ENCODE measurements at places on chromosomes 2 and 18. TPM values are rescaled to one million over a fixed set of nuclear protein-coding genes. Genes with fewer than 3 reads are reported as not detected.

The CHN1 gene
- 21.1 TPM for total RNA-seq

The TRAK2 gene
- total RNA-seq, result 54.9 TPM

- DNase-seq, result no peak
- H3K4me1 ChIP-seq, result no peaks in the 10 kb centered on the region
- no peak overlapping the region for H3K27ac ChIP-seq
Measured at GRCh38 chr2:237806334-237806733, 7.8 kb downstream of the RBM44 start.

The MYO7B gene
- 0.21 TPM for total RNA-seq

The ALK gene
- total RNA-seq, result not detected

- no peak for DNase-seq
- H3K36me3 ChIP-seq, result no peaks in the 10 kb centered on the region
- no peak overlapping the region for H3K4me3 ChIP-seq
Measured at GRCh38 chr2:60529136-60529784, 24.2 kb downstream of the BCL11A start.

The ANKRD39 gene
- total RNA-seq, result 23.4 TPM

DNA sequence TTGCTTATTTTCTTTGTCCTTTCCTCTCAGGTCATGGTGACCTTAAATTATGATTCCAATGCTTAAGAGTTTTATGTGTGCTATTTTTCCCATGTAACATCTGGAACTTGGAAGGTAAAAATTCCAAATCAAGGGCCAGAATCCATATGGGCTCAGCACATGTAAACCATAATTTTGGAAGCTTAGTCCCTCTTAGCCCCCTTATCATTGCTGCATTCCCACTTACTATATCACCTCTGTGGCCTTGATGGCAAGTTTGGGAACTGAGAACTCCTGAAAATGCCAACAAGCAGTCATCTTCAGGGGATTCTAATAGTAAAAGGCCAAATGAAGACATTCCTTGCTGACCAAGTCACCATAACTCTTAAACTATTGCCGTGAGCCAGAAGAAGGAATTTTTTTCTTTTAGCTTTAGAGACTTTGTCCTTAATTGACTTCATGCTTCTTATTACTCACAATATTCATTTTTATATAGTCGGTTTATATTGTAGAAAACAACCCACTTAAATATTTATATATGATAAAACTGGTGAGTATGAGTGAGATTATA is 251.4 kb downstream of the SLC8A1 start:
- no peaks in the 10 kb centered on the region for H3K36me3 ChIP-seq
- H3K4me3 ChIP-seq, result no peak overlapping the region
- peaks cover 11% of the 10 kb centered on the region for H3K4me1 ChIP-seq
- peak overlapping the region; percentile 50 for H3K27ac ChIP-seq
- H3K27me3 ChIP-seq, result no peaks in the 10 kb centered on the region
- DNase-seq, result no peak

DNA sequence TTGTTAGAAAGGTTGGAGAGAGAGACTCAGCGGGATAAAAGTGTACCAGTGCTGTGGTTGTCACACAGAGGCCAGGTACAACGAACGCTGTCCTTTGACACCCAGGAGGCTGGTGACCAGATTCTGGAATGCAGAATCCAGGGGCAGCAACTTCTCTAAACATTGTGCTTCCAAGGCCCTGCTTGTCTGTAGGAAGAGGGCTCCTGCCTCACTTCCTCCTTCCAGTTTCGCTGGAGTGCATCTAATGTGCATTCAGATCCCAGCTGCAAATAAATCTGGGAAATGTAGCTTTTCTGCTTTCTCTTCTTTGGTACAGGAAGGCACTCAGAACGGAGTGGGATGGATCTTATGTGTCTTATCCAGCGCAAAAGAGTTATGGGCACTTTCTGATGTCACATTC is 171.8 kb upstream of the ATP5MC3 start:
- H3K4me3 ChIP-seq, result no peak overlapping the region
- no peaks in the 10 kb centered on the region for H3K36me3 ChIP-seq
- H3K4me1 ChIP-seq, result no peaks in the 10 kb centered on the region
- no peaks in the 10 kb centered on the region for H3K27me3 ChIP-seq

The MTLN gene
- 27.2 TPM for total RNA-seq

GRCh38 chr18:35577045-35577848 is 4.3 kb upstream of the GALNT1 start:
- H3K27ac ChIP-seq, result no peak overlapping the region
- H3K27me3 ChIP-seq, result no peaks in the 10 kb centered on the region
- no peaks in the 10 kb centered on the region for H3K4me1 ChIP-seq

DNA sequence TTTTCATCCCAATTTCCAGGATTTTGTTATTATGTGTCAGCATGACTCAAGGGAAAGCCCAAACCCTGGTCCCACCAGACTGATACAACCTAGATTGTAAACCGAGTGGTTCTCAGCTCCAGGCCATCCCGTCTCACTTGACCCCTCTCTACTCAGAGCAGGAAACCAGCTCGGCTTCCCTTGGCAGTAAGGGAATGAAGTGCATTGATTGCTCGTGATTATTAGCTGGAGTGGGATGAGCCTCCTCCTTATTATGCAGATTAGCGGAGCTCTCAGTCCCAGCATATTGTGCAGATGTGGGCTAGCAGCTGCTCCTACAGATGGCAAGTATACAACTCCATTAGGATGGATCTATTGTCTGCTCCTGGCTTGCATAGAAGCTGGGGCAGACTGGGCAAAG is 167.6 kb downstream of the LNPK start:
- no peak for DNase-seq
- no peaks in the 10 kb centered on the region for H3K27me3 ChIP-seq
- H3K36me3 ChIP-seq, result no peaks in the 10 kb centered on the region
- no peaks in the 10 kb centered on the region for H3K4me1 ChIP-seq

The IL1RL1 gene
- total RNA-seq, result 4.1 TPM

DNA sequence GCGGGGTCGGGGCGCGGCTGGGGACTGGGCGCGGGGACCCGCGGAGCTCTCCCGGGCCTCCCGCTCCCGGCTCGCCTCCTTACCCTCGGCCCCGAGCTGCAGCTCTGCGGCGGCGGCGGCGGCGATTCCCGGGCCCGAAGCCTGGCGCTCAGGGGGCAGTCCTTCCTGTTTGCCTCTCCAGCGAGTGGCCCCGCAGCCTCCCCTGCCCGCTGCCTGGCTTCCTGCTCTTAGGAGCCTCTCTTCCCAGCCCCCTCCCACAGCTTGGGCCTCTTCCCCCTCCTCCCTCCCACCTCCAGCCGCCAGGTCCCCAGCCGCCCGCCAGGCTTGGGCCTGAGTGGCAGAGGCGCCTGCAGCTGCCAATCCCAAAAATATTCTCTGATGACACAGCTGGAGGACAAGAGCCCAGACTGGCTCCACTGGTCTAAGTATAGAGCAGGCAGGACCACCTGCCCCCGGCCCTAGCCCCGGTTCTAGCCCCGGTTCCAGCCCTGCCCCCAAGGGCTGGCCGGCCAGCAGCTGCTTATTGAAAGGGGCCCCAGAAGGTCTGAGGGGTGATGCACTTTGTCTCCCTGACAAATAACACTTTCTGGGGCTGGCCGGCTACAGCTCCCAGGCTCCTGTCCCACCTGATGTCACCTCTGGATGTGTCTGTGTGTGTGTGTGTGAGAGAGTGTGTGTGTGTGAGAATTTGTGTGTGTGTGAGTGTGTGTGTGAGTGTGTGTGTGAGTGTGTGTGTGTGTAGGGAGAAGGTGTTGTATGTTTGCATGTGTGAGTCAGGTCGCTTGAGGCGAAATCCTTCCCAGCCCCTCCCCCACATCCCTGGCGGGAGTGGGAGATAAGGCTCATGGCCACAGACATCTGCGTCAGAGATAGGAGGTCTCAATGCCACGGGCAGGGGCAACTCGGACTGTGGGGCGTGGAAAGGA is at the start of gene OBSL1:
TSS of gene OBSL1 (minus strand) at position 229 of the 926 bp plus-strand sequence. CDS start 307 bp downstream, outside the sequence.
- no peaks in the 10 kb centered on the region for H3K27me3 ChIP-seq

DNA sequence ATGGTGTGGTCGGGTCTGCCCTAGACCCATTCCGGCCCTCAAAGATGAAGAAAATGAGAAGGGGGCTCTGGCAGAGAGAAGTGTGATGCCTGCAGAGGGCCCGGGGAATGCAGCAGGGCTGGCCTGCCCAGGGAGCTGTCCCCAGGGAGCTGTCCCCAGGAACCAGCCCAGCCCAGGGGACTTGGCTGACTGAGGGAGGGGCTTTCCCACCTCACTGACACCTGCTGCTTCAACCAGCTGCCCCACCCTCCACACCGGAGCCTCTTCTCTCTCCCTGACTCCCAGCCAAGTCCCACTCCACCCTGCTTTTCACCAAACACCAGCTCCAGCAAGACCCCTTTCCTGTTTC is 111.2 kb downstream of the STPG4 start:
- H3K4me1 ChIP-seq, result peaks cover 16% of the 10 kb centered on the region
- no peak for DNase-seq
- H3K27me3 ChIP-seq, result no peaks in the 10 kb centered on the region
- H3K27ac ChIP-seq, result peak overlapping the region; percentile 75
- H3K36me3 ChIP-seq, result no peaks in the 10 kb centered on the region

The IL37 gene
- not detected for total RNA-seq

DNA sequence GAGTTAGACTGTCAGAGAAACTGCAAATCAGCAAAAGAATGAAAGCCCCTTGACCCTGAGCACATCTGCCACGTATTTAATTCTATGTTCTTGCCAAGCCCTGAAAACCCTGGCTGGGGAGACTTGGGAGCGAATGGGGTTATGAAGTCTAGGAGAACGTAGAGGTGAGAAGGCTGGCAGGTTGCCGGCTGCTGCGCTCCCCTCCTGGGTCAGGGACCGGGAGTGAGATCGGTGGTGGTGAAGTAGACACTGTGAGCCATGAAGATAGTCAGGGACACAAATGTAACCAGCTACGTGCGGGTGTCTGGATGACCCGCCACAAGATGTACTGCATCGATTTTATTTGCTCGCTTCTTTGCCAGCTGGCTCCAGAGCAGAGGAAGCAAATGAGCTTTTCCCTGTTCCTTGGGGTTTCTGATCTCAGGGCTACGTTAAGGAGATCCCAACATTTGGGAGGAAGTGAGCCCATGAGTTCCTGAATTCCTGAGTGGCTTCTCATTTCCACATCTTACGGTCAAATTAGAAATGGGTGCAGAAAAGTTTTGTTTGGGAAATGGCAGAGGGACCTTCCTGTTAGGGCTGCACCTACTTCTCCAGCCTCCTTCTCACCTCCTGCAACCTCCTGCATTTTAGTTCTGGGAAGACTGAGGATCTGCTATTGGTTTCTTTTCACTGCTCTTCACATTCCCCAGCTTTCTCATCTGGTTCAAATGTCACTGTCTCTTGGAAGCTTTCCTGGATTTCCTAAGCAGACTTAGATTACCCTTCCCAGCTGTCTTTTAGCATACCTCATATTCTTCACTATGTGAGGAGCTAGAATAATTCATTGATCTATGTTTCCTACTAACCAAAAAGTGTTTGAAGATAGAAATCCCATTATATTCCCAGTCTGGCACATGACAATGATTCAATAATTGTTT is 360.6 kb downstream of the ZNF521 start:
- H3K36me3 ChIP-seq, result no peaks in the 10 kb centered on the region
- no peaks in the 10 kb centered on the region for H3K4me1 ChIP-seq
- no peaks in the 10 kb centered on the region for H3K27me3 ChIP-seq
- no peak overlapping the region for H3K4me3 ChIP-seq
- H3K27ac ChIP-seq, result peak overlapping the region; percentile 16

DNA sequence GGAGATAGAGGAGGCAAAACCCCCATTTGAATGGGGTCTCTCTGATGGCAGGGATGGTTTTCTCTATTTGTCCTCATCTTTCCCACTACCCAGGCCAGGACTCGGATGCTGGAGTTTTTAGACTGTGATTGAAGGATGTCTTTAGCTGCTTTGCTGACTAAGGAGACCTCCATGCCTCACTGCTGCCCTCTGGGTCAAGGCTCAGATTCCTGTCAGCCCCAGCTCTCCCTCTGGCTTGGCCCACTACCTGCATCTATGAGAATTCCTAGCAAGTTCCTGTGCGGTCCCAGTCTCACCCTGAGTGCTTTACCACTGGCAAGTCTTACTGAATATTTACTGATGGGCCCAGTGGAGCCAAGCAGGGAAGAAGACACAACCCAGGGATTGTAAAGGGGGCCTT is 184.0 kb downstream of the CELF4 start:
- no peaks in the 10 kb centered on the region for H3K36me3 ChIP-seq
- no peak for DNase-seq
- no peaks in the 10 kb centered on the region for H3K27me3 ChIP-seq
- H3K27ac ChIP-seq, result no peak overlapping the region
- no peak overlapping the region for H3K4me3 ChIP-seq

- H3K4me1 ChIP-seq, result no peaks in the 10 kb centered on the region
- no peaks in the 10 kb centered on the region for H3K27me3 ChIP-seq
- no peaks in the 10 kb centered on the region for H3K36me3 ChIP-seq
- no peak for DNase-seq
- no peak overlapping the region for H3K4me3 ChIP-seq
Measured at GRCh38 chr2:238141541-238142318, 3.3 kb downstream of the KLHL30 start.

DNA sequence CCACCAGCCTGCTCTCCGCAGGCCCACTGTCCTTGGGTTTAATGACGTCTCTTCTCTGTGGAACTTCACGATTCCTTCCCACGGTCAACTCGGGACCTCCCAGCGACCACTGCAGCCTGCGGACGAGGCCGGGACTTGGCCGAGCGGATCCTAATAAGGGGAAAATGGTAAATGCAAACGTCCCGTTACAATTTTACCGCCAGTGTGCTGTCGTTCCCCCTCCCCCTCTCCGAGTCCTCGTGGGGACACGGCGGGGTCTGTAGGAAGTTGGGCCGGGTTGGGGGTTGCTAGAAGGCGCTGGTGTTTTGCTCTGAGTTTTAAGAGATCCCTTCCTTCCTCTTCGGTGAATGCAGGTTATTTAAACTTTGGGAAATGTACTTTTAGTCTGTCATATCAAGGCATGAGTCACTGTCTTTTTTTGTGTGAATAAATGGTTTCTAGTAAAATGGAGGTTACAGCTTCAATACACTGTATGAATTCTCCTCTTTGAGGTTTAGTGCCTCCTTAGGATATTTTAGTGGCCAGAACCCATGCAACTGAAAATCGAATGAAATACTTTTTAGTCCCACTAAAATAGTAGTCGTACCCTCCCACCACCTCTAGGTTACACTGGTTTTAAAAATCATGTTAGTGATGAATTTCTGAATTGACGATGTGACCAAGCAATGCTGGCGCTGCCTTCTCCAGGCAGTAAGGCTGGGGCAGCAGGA is 2.3 kb downstream of the HOXD11 start:
- H3K4me3 ChIP-seq, result peak overlapping the region; percentile 51
- H3K4me1 ChIP-seq, result peaks cover 8% of the 10 kb centered on the region
- H3K36me3 ChIP-seq, result no peaks in the 10 kb centered on the region
- H3K27ac ChIP-seq, result peak overlapping the region; percentile 99
- peaks cover 3% of the 10 kb centered on the region for H3K27me3 ChIP-seq

GRCh38 chr2:72561621-72562318 is 264.1 kb downstream of the EXOC6B start:
- H3K4me1 ChIP-seq, result no peaks in the 10 kb centered on the region
- DNase-seq, result no peak
- no peaks in the 10 kb centered on the region for H3K36me3 ChIP-seq
- peak overlapping the region; percentile 35 for H3K27ac ChIP-seq
- no peak overlapping the region for H3K4me3 ChIP-seq
- no peaks in the 10 kb centered on the region for H3K27me3 ChIP-seq

The CYP1B1 gene
- 50.8 TPM for total RNA-seq

- H3K4me1 ChIP-seq, result no peaks in the 10 kb centered on the region
- no peak for DNase-seq
- no peak overlapping the region for H3K27ac ChIP-seq
- H3K4me3 ChIP-seq, result no peak overlapping the region
Measured at GRCh38 chr18:53601344-53601743, 623.1 kb downstream of the MBD2 start.

The FSIP2 gene
- total RNA-seq, result 4.3 TPM

The RNU2-63P gene
- total RNA-seq, result not detected

The NGEF gene
- 6.8 TPM for total RNA-seq

The C1GALT1C1L gene
- 3.7 TPM for total RNA-seq

All from uterus (tissue), 4 donors.